Activated T-helper 1 cell treated with anti-CD3 and anti-CD28 coated beads, Interleukin-2, amount 50 U/mL, for 16 hours (primary cell): ENCODE measurements at places on chromosomes 2 and 18.

GRCh38 chr2:227626580-227627151 is 9.4 kb downstream of the SCYGR4 start:
- DNase-seq, result no peak

GRCh38 chr2:37464067-37464466 is 119.6 kb downstream of the QPCT start:
- DNase-seq, result no peak

- DNase-seq, result no peak
These were observed 19.8 kb downstream of the TET3 start for GRCh38 chr2:74004212-74005182.

DNA sequence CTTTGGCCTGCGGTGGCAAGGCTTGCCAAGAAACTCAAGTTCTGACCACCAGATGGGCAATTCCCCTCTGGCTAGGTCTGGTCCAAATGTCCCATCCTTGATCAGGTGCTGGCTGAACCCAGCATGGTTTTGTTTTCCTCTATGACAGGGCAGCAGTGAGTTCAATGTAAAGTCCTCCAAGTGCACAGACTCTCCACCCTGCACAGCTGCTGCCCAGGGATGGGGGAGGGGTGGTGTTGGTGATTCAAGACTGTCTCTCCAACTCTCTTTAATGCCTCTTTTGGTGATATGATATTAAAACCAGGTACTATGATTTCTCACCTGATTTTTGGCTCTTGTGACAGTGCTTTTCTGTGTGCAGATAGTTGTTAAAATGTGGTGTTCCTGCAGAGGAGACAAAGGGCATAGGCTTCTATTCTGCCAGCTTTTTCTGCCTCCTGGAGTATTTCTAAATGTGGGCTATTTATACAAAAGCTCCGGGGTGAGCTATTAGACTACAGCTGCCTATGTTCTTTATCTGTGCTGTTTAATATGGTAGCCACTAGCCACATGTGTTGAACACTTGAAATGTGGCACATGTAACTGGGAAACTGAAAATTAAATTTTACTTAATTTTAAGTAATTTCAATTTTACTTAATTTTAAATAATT is 64.0 kb upstream of the STK39 start:
- DNase-seq, result no peak

DNA sequence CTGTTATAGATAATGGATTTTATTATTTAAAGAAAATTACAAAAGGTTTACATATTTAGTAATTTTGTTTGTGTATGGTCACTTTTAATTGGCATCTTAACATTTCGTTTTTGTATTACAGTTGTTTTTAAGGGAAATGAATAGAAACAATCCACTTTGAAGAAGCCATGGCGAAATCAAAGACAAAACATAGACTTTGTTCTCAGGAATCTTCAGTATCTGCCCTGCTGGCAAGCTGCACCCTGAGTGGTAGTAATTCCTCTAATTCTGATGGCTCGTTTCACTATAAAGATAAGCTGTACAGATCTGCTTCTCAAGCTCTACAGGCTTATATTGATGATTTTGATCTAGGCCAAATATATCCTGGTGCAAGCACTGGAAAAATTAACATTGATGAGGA is 2.7 kb downstream of the C18orf54 start:
- no peak for DNase-seq

DNA sequence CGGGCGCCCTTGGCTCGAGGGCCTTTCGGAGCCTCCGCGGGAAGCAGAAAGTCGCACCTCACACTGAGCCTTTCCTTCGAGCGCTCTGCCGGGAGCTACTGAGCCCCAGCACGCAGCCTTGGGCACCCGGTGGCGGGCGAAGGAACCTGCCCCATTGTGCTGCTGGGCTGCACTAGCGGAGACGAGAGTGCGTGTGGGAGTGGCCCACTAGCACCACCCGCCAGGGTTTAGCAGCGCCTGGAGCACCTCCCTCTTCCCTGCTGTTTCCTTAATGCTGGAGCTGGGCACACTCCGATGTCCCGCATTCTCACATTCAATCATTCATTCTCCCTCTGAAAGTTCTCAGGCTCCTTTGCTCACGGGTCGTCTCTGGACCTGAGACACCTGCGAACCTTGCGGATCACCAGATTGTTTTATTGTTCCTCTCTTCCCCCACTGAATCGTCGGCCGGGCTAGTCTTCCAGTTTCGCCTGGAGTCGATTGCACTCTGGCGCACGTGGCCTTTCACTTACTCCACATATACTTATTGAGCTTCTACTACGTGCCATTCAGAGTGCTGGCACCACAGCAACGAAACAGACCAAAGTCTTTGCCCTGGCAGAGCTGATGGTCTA is 8.5 kb upstream of the PAX3 start:
- no peak for DNase-seq

GRCh38 chr2:233165895-233166661 is 85.4 kb upstream of the ATG16L1 start:
- no peak for DNase-seq

DNA sequence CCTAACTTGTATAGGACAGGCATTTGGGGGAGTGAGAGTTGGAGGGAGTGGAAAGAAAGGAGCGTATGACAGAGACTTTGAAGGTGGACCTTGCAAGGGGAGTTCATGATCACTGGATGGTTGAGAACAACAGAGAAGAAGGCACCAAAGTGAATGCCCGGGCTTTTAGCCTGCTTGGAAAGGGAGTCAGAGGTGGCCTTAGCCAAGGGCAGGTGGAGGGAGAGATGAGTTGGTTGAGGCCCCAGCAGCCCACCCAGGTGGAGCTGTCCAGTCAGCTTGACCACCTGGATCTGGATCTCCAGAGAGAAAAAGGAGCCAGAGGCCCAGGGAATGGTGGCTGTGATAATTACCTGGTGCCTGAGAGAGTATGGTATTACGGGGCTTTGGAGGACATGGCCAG is 73.6 kb downstream of the COA5 start:
- DNase-seq, result no peak

DNA sequence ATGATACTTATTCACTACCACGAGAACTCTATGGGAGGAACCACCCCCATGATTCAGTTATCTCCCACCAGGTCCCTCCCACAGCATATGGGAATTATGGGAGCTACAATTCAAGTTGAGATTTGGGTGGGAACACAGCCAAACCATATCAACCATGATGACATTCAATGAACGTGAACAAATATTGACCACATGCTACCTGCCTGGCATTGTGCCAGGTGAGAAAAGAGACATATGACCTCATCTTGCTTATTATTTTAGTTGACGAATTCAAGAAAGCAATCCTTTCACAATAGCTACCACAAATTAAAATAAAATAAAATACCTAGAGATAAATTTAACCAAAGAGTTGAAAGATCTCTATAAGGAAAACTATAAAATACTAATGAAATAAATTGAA is 286.5 kb upstream of the CRIM1 start:
- DNase-seq, result no peak

- DNase-seq, result no peak
These were observed 196.4 kb upstream of the NABP1 start for GRCh38 chr2:191481305-191482070.

DNA sequence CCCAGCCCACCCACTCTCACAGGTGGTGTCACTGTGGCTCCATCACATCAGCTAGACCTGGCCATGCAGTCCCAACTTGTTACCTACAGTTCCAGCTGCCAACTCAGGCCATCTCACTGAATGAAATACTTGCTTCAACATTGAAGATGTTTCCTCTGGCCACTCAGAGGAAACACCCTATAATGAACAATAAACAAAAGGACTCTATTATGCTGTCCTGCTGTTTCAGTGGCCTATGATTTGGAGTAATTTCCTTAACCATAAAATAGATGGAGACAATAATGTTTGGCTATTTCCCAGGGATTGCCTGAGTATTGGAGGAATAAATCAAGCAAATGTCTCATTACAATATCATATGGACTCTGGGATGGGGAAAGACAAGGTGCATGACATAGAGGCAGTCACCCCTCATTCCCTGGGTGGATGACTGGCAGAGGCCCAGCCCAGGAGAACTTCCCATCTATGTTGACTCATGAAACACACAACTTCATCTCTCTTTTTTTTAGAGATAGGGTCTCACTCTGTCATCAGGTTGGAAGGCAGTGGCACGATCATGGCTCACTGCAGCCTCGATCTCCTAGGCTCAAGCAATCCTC is 134.4 kb downstream of the TGIF1 start:
- DNase-seq, result no peak

DNA sequence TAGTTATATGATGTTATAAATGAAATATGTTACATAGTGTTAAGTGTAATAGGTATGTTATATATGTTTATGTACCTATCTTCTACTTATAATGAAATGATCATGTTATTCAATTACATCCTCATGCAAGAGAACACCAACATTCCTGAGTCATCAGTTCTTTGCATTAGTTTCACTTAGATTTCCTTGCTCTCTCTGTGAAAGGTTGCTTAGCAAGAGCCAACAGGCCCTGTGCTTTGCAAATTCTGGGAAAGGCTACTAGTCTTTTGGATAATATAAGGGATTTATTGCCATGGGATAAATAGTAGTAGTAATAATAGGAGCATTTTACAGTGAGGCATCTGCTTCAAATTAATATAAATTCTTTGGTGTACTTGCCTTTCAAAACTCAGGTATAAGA is 274.8 kb downstream of the SP3 start:
- DNase-seq, result no peak

GRCh38 chr2:43127941-43128558 is 98.4 kb downstream of the ZFP36L2 start:
- no peak for DNase-seq

DNA sequence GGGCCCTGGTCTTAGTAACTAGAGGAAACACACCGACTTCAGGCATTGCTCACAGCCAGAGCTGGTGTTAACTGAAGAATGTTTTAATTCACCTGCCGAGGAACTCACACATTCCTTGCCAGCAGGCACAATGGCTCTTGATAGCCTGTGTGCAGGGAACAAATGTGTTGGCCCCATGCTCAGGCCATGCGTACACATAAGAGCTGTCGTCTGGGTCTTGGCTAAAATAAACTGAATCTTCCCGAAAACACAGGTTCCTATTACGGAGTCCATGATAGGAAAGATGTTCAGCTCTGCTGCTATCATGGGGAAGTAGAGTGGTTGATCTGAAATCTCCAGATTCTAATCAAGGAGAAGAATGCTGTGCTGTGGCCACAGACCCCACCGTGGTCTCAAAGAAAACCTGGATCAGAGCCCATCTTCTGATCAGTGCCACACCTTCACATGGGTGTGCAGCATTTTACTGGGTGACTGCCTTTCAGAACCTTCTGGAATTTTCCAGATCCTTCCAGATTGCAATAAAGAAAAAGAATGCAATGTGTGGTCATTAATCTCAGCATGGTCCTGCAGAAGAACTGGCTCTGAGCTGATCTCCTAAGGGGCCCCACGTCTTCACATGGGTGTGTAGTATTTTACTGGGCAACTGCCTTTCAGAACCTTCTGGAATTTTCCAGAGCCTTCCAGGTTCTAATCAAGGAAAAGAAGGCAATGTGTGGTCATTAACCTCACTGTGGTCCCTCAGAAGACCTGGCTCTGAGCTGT is 17.2 kb downstream of the MBP start:
- DNase-seq, result no peak

GRCh38 chr2:225735844-225736243 is 336.3 kb downstream of the NYAP2 start:
- DNase-seq, result no peak

GRCh38 chr2:204365811-204366210 is 179.5 kb upstream of the PARD3B start:
- no peak for DNase-seq

DNA sequence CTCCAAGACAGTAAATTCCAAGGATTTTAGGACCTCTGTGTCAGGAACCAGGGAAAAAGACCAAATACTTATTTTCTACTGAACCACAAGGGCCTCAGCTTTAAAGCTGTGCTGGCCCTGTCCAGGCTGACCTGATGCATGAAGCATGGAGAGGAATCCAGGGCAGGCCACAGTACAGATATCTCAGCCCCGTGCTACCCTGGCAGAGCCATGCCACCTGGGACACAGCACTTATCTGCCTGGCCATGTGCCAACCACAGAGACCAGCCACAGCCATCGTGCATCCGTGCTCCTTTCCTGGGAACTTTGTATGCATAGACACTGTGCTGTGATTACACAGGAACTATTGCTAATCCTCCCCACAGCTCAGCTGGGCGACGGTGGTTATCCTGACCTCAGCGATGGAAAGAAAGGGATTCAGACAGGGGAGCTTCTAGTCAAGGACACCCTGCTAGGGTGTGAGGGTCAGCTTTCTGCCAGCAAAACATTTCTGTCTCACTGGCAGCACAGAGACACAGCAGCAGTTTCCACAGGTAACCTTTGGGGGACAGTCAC is 687.4 kb upstream of the ID2 start:
- DNase-seq, result no peak

- DNase-seq, result no peak
These were observed 864.6 kb upstream of the FSHR start for GRCh38 chr2:50018921-50019320.

- DNase-seq, result no peak
These were observed 2.3 kb upstream of the BCL11A start for GRCh38 chr2:60555783-60556139.

GRCh38 chr2:56325661-56326345 is 142.0 kb downstream of the CCDC85A start:
- DNase-seq, result no peak

DNA sequence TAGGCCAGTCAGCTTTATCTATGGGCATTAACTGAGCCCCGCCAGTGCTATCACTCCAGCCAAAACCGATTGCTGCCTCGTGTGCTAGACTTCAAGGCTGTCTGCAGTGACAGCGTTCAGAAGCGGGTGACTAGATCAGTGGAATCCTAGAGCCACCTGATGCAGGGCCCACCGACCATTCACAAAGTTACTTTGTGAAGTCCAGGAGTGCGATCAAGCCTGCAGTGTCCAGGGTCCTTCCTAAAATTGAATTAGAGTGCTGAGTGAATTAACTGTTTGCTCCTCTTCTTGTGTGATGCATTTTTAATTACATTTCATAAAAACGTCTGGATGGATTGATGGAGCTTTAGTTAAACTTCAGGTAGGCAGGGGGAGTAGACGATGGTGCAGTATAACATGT is 13.9 kb downstream of the PCARE start:
- DNase-seq, result no peak

DNA sequence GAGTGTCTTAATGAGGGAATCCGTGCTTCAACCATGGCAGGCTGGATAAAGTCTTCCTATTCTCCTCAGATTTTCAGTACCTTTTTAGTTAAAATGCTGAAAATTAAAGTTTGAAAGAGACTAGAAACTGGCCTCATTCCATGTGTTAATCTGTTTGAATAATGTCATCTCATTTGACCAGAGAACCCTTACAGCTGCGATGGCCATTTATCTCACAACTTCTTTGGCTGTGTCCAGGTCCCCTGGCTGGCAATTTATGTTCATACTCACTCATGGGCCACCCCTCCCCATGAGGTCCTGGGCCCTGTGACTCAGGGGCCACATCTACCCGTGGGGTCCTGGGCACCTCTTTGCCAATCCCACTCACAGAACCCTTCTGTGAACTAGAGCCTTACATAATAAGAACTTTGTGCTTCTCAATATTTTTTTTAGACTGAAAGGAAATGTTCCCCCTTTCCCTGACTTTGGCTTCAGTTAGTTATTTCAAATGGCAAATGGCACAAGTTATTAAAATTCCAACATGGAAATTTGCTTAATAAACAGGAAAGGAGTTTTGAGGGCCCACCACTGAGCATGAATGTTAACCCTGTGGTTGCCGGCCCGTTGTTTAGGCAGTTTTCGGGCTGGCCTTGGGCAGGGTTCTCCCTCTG is 134.6 kb downstream of the UXS1 start:
- no peak for DNase-seq
